Osteoblast (primary cell): ENCODE measurements at places on chromosomes 3 and 15. TPM values are rescaled to one million over a fixed set of nuclear protein-coding genes. Genes with fewer than 3 reads are reported as not detected.

Gene GPR15
- total RNA-seq = not detected in 2 replicates

Gene AVEN
- 34.7 and 37.4 TPM in 2 replicates for total RNA-seq

Gene CHAC1
- total RNA-seq = 30.0 and 30.1 TPM in 2 replicates

Gene CHRNA3
- total RNA-seq = not detected in 2 replicates

Gene CCDC80
- 564 and 657 TPM in 2 replicates for total RNA-seq

Gene FBXO40
- total RNA-seq = not detected in 2 replicates
